ENCODE measurements at places on chromosomes 12 and 14.
A peak's percentile ranks its signal among the peaks of the same experiment; 100 is the strongest.

GRCh38 chr14:31400031-31400638 is 20.2 kb downstream of the HEATR5A start:
- peak; percentile 15 for DNase-seq

- DNase-seq: no peak
Measured at GRCh38 chr12:67925077-67925476, 64.2 kb upstream of the IFNG-AS1 start.

- DNase-seq: no peak
Measured at GRCh38 chr12:121009741-121010140, 6.5 kb downstream of the C12orf43 start.

DNA sequence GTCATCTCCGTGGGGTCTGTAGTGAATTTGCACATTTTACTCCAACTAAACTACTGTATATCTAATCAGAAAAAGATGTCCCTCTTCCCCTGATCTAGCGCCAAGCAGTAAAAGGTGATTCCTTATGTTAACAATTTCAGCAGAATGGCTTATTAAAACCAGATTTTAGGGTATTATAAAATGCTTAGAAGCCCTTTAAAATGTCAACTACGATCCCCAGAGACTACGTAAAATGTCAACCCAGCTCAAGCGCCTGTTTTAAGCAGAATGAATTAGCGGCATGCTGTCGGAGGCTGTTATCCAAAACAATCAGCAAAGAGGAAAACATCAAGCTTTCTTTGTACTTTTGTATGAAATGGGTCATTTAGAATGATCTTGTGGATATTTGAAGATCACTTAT is 408.9 kb downstream of the SOX5 start:
- DNase-seq: no peak

GRCh38 chr12:76152181-76152807 is 67.8 kb upstream of the NAP1L1 start:
- no peak for DNase-seq

DNA sequence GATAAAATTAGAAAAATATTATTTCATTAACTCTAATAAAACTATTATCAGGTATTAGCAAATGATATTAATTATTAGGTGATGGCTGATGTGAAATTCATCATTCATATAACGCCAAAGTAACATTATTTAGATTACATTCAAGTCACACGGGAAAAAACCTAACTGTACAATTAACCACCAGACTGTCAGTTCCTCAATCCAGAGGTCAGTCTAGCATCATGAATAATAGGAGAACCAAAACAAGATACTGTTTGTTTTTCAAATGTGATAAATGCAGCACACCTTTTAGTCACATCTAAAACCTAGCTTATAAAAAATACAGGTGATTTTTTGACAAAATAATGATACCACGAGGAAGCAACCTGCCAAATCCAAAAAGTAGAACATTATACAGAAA is 19.6 kb downstream of the SENP1 start:
- DNase-seq: no peak

GRCh38 chr12:12716151-12716792 is 896 bp upstream of the CDKN1B start:
- no peak for DNase-seq

GRCh38 chr12:32863128-32863527 is 33.4 kb downstream of the PKP2 start:
- DNase-seq: no peak

DNA sequence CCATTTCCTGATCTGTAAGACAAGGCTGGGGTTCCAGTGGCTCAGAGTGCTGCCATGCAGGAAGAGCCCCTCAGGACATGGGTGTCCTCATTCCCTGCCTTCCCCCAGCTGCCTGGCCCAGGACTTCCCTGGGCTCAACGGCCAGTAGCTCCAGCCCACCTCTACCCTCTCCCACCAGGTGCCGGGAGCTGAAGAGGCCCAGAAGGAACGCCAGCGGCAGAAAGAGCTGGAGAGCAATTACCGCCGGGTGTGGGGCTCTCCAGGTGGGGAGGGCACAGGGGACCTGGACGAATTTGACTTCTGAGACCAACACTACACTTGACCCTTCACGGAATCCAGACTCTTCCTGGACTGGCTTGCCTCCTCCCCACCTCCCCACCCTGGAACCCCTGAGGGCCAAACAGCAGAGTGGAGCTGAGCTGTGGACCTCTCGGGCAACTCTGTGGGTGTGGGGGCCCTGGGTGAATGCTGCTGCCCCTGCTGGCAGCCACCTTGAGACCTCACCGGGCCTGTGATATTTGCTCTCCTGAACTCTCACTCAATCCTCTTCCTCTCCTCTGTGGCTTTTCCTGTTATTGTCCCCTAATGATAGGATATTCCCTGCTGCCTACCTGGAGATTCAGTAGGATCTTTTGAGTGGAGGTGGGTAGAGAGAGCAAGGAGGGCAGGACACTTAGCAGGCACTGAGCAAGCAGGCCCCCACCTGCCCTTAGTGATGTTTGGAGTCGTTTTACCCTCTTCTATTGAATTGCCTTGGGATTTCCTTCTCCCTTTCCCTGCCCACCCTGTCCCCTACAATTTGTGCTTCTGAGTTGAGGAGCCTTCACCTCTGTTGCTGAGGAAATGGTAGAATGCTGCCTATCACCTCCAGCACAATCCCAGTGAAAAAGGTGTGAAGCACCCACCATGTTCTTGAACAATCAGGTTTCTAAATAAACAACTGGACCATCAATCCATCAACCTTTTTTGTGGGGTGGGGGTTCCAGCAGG is 17.6 kb downstream of the AGAP2 start:
- DNase-seq: no peak

DNA sequence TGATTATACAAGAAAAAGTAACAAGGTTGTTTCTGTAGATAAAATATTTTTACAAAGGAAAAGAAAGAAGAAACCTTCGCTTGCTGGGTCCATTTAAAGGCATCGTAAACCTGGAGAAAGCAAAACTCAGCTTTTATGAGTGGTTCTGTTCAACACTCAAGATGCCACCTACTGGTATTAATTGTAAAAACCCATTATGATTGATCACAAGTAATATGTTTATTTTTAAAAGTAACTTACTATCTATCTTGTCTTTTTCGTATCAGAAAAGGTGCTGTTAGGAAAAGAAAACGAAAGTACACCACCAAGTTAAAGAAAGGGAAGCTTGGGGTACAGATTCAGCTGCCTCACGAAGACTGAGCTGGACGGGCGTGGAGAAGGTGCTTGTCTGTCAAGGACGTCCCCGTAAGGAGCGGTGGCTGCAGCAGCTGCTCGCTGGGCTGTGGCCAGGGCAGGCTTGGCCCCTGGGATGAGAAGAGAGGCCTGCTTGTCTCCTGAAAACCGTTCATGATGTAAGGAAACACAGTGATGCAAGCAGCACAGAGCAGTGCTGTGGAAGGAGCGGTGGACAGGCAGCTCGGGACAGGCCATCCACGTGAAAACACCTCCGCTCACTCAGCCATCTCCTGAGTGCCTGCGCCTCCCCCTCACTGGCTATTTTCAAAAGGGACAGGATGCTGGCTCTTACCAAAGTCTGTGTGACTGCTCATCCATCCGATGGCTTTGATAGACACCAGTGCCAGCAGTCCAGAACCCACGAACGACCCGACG is 25.0 kb downstream of the SLC15A4 start:
- no peak for DNase-seq

- no peak for DNase-seq
Measured at GRCh38 chr12:49876070-49876469, 27.6 kb downstream of the FAIM2 start.

GRCh38 chr14:69559581-69560011 is 15.1 kb downstream of the CCDC177 start:
- DNase-seq: no peak

DNA sequence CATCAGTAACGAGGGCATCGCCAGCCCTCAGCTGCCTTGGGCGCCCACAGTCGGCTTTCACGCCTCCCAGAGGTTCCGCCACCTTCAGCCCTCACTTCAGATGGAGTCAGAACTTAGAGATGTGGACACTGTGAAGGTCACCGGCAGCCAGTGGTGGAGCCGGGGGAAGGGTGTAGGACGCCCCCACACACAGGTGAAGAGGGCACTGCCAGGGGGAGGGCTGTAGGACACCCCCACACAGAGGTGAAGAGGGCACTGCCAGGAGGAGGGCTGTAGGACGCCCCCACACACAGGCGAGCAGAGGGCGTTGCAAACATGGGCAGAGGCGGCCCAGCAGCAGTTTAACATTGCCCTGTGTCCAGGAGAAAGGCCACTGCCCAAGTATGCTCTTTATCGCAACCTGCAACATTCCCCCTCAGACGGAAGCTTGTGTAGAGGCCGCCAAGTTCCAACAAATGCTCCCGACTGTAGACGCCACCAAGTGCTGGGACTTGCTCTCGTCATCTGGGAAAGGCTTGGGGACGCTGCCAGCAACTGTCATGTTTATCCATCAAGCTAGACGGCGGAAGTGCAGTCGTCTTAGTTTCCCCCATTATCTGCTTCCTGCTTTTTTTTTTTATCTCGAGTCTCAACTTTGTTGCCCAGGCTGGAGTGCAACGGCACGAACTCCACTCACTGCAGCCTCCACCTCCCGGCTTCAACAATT is 4.9 kb upstream of the ANKLE2 start:
- DNase-seq: no peak

- DNase-seq: no peak
Measured at GRCh38 chr12:54006559-54007220, 2.1 kb upstream of the HOXC8 start.

DNA sequence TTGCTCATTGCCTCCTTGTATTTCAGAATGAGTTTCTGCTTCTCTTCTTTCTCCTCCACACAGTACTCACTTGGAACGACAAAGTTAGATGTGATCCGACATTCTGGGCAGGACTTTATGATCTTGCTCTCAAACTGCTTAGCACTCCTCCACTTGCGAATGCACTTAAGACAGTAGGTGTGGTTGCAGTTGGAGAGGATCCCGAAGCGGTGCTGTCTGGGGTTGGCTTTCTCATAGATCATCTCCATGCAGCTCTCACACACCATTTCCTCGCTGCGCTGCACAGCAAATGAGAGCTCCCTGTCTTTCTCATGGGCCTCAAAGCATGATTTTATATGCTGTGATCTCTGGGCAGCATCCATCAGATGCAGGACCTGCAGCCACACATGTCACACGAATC is 245.7 kb downstream of the C12orf50 start:
- DNase-seq: no peak

- no peak for DNase-seq
Measured at GRCh38 chr12:67829896-67830295, 159.4 kb upstream of the IFNG-AS1 start.

- no peak for DNase-seq
Measured at GRCh38 chr12:8779862-8780261, 42.6 kb upstream of the A2ML1 start.

DNA sequence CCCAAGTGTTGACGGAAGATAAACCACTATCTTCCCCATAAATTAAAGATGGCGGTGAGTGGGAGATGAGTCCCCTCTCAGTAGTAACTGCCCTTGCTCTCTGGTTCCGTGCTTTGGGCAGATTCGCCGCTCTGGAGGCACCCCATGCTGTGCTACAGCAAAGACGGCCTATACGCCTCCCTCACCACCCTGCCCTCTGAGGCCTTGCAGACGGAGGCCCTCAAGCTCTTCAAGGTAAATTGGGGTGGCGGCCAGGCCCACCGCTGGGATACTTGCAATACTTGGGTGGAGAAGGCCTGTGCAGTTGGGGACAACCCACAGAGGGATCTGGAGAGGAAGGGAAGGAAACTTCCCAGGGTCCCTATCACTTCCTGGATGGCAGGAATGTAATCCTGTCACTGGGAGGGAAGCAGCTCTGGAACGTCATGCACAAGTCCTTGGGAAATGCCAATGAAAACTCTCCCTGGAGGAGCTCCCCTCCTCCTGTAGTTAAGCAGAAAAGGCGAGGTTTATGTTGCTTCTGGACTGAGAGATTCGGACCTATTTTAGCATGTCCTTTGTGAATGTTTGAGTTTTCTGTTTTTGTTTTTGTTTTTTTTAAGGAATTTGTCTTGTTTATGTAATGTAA is 22.8 kb downstream of the PIGH start:
- DNase-seq: no peak
